Ovary (tissue), 10 donors: ENCODE measurements at places on chromosomes 5 and 9. TPM values are rescaled to one million over a fixed set of nuclear protein-coding genes. Genes with fewer than 3 reads are reported as not detected.

- no peak for DNase-seq
Observed at GRCh38 chr5:36880761-36881160, 4.2 kb downstream of the NIPBL start.

GRCh38 chr9:74662674-74663073 lies 165.5 kb downstream of the RORB start:
- DNase-seq: no peak

GRCh38 chr9:133945977-133946753 lies 46.0 kb downstream of the VAV2 start:
- DNase-seq: no peak

PCDHA6 gene
- polyA plus RNA-seq: 0.33 TPM

SPINK13 gene
- 0.21 TPM for polyA plus RNA-seq

GRCh38 chr5:135246923-135247795 lies 151.9 kb downstream of the MACROH2A1 start:
- peak; percentile 28 for DNase-seq

GRCh38 chr9:38249049-38249448 lies 143.5 kb upstream of the ALDH1B1 start:
- DNase-seq: no peak

DNA sequence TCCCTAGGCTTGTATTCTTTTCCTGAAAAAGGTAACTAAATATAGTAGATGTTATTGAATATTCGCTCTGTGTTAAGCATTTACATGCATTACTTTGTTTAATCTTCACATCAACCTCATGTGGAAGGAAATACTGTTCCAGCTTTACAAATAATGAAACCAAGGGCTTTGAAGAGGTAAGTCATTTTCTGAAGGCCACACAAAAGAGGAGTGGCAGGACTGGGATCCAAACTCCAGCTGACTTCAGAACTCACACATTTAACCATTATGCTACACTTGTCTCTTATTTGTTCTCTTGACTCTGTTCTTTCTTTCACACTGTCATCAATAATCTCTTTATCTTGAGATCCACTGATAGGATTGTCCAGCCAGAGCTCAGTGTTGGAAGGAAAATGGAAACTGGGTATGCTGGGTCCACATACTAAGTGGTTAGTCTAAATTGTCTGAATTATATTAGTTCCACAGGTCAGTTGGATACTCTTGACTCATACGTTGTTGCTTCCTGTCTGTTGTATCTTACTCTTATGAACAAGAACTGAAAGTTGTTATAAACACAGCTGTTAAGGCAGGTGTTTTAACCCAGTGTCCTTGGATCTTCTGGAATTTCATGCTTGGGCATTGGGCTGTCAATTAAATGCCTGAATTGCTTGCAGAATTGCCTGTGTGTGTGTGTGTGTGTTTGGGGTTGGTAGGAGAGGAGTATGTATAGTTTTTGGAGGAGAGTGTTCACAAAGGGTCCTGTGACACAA lies 65.6 kb downstream of the TLE4 start:
- DNase-seq: no peak

DNA sequence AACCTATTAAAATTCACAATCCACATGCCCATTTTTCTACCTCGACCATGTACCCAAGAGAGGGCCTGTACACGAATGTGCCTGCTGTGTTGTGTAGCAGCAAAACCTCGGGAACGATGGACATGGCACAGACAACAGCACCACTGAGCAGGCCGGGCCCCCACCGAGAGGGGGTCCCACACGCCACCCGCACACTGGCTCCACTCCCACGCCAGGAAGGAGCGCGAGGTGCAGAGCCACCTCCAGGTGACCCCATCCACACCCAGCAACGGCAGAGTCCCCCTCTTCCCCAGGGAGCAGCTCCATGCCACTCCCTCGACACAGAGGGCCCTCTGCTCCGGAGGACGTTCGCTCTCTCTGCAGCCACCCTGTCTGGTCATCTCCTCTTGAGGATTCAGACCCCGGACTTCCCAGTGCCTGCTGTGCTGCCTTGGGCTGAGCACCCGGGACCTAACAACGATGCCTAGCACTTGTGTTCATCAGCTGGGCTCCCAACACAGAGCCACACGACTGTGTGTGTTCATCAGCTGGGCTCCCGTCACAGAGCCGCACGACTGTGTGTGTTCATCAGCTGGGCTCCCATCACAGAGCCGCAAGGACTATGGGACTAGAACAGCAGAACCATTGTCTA lies 25.3 kb upstream of the ADAMTS2 start:
- no peak for DNase-seq

DNA sequence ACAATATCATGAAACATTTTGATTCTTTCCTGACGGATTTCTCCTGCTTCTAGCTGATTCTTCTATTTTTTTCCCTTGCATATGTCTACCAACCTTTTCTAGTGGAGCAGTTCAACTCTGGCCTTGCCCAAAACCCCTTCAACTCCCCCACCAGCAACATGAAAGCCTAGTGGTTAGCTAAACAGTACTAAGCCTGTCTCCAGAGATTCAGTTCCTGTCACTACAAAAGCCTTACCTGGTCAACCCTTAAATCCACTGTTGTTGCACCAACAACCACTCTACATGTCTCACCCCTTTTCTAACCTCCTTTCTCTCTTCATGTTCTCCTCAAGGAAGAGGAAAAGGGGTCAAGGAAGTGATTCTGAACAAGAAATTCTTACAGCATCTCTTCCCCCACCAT lies 74.8 kb upstream of the PIK3R1 start:
- DNase-seq: no peak

DNA sequence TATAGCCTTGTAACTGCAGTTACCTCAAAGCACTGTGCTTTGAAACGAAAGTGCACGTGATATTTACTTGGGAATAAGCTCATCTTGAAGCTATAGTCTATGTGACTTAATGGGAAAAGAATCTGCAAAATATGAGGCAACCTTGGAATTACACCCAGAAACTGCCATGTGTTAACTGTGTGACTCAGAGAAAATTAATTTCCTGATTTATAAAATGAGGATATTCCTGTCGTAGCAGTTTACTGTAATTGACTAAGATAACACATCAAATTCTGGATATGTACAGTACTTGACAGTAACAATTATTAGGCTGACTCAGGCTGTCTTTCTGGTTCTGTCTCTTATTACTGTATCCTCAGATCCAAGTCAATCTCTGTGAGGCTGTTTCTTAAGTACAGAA lies 1079.9 kb upstream of the ACO1 start:
- DNase-seq: no peak

MARCHF6 gene
- polyA plus RNA-seq: 75.4 TPM

DNA sequence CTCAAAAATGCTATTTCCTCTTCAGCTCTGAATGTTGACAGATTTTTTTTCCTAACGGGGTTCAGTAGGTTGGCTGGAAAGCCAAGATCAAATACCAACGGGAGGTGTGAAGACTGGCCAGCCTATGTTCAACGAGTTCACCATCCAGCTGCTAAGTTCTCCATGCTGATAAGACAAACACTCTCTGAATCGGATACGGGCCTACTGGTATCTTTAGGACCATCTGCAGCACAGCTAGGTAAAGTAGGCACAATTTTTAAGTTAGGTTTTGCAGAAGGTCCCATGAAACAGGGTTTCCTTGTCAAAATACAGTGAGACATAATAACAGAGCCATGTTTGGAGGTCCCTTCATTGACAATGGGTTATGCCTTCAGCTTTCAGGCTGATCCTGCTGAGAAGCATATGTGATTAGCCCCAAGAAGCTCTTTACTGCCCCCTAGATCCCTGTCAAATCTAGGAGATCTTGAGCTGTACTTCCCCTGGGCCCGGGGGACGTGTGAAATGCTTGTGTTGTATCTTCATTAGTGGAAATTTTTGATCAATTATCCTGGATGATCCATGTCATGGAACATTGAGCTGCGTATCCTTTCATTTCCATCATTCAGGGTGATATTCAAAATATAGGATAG lies 60.6 kb downstream of the PGM5 start:
- no peak for DNase-seq
